GM23338 (cell line): ENCODE measurements at places on chromosomes 3 and 15. TPM values are rescaled to one million over a fixed set of nuclear protein-coding genes. Genes with fewer than 3 reads are reported as not detected.
A peak's percentile ranks its signal among the peaks of the same experiment; 100 is the strongest.

Gene ZNF106
- 46.5 and 48.0 TPM in 2 replicates for total RNA-seq

DNA sequence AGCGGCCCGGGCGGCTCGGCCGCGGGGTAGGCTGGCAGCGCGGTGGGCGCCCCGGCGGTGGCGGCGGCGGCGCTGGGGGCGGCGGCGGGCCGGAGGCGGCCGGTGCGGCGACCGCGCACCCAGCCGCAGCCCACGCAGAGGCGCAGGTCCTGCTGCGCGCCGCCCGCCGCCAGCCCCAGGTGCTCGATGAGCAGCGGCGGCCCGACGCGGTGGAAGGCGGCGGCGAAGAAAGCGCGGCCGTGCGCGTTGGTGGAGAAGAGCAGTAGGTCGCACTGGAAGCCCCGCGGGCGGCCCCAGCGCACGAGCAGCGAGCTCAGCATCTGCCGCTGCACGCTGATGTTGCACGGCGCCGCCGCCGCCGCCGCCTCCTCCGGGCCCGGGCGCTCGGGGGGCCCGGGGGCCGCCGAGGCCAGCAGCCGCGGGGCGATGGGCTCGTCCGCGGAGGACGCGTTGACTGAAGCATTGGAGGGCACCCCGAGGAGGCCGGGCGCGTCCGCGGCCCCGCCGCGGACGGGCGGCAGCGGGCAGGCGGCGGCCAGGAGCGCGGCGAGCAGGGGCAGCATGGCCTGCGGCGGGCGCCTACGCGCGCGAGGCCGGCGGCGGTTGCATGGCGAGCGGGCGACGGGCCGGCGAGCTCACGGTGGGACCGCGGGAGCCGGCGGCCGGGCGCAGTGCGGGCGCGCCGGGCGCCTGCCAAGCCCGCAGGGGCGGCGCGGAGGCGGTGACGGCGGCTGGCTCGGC is 452 bp downstream of the TMEM158 start:
- peak; percentile 57 for DNase-seq

- no peak for DNase-seq
Observed at GRCh38 chr3:126557415-126557745, 1.4 kb downstream of the C3orf22 start.

Gene TUSC7
- total RNA-seq, result not detected in 2 replicates

DNA sequence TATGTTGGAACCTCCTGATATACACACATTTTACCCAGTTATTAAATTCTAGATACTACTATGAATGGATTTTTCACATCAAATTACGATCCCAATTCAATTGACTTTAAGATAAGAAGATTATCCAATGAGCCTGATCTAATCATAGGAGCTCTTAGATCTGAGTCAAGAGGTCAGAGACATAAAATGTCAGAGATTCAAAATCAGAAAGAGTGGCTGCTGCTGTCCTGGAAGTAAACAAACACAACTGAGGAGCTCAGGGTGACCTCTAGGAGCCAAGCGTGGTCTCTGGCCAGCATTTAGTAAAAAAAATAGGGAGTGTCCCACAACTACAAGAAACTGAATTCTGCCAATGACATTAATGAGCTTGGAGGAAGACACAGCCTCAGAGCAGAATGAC is 557.1 kb upstream of the CBLB start:
- no peak for DNase-seq

GRCh38 chr3:196608693-196609092 is 30.8 kb upstream of the NRROS start:
- DNase-seq, result no peak

Gene VIPR1
- 13.9 and 19.3 TPM in 2 replicates for total RNA-seq
